ENCODE measurements at places on chromosomes 2 and 18.

GRCh38 chr2:217396586-217396985, 536.7 kb upstream of the TNP1 start:
- no peak for DNase-seq

DNA sequence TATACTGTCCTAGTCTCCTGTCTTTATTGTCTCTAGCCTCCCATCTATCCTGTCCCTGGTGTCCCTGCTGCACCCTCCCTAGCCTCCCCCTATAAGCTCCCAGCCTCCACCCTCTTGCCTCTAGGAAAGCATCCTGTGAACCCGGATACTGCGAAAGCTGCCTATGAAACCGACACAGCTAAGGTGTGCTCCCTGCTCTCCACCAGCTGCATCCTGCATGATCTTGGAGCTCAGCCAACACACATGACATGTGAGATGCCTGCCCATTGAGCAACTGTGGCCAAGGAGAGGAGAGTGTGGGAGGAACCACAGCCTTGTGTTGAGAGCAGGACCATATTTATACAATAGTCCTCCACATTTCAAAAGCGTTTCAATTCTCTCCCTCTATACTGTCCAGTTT, 187.1 kb downstream of the ZBTB7C start:
- peak; percentile 50 for DNase-seq

DNA sequence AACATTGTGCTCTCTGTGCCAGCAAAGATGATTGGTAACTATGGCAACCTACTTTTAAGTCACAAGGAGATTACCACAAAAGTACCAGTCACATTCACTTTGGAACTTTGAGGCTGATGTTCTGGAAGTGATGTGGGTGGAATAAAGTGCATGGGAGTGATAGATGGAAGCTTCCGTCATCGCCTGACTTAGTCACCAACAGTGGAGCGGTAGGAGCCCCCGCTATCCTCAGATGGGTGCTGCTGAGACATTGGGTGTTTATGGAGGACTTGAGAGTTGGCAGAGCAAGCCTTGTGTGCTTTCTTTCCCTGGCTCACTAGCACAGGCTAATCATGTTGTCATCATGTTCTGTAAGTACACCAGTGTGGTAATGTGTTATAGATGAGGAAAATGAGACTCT, 4.6 kb downstream of the PPP1R7 start:
- DNase-seq, result no peak

DNA sequence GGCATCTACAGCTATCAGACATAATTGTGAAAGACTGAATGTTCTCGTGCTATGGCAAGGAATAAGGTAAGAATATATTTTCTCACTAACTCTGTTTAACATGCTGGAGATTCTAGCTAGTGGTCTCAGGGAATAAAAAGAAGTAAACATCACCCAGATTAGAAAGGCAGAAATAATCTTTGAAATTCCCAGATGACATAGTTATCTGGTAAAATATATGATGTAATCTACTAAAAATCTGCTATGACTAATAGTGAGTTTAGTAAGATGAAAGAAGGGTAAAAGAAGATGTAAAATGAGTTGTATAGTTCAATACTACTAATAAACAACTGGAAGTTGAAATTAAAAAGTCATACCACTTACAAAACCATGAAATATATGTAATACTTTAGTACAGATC, 134.2 kb downstream of the DSC3 start:
- DNase-seq, result no peak

DNA sequence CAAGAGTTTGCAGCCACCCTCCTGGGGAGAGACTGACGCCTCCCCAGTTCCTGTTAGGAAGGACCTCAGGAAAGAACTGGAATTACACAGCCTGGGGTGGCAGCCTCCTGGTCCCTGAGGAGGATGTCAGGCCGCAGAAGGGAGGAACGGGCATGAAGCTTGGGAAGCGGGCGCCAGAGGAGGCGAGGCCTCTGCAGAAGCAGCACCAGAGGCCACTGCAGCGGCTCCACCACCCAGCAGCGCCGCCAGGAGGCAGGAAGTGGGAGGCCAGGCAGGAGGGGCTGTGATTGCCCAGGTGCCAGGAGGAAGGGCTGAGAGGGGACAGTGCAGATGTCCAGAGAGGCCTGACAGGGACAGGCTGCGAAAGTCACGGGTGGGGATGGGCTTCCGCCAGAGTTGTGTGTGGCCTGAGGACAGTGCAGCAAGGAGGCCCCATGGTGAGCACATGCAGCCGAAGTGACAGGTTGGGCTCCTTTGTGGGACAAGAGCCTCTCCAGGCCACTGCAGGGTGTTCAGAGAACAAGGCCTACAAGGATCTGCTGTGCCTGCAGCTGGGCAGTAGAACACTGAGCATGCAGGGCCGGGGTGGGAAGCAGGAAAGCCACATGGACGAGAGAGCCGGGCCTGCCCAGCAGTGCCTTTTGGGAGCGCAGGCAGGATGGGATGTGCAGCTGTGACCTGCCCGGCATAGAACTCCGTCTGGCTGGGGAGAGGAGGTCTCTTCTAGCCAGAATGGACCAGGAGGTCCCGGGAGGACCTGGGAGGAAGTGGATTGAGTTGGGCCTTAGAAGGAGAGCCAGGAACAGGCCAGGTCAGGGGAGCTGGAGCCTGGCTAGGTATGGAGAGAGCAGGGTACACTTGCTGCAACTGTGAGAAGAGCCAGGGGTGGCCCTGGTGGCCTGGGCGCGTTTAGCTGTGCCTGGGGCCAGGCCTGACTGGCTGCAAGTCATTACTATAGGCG, 39.1 kb upstream of the ALPP start:
- DNase-seq, result no peak

DNA sequence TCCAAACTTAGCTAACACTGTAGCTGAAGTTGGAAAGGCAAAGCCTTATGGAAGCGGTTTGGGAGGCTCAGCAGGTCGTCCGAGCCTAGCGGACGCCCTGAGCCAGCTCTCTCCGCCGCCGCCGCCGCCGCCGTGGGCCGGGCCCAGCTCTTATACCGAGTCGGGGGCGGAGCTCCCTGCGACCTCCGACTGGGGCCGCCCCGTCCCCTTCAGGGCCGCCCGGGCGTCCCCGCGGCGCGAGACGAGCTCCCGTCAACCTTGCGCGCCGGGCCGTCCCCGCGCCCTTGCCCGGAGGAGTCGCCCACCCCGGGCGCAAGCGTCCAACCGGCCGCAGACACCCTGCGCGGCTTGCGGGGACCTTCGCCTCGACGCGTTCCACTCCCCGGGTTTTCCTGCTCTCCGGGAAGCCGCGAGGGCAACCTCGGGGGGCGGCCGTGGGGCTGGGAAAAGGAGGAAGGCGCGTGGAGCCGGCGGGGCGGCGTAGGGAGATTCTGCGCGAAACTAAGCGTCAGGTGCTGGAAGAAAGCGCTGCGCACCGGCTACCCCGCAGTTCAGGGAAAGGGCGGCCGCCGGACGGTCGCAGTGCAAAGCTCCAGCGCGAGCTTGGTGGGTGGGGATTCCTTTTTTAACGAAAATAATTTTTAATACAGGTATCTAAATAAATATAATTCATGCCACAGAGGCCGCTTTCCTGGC, at the start of gene SLC40A1:
Gene SLC40A1, minus strand, starts transcription at position 129 of the 696 bp plus-strand sequence. CDS start 326 bp downstream, outside the sequence.
- peak; percentile 75 for DNase-seq

DNA sequence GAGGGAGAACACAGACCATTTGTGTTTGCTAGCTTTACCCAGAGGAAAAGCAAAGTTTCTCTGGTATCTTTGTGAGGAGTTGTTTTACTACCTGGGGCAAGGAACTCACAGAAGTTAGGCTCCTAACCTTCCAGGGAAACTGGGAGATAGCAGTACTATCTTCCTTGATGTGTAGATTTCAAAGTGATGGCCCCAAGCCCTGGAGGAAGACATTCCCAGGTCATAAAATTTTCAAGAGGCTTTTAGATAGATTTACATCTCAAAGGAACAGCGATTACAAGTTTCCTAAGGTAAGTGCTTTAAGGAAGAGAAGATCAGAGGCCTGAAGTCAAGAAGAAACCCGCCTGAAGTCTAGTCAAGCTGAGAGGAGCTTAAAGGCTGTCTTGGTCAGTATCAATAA, 1187.8 kb upstream of the TMEFF2 start:
- DNase-seq, result no peak

GRCh38 chr2:2582998-2583545, 252.0 kb upstream of the MYT1L start:
- no peak for DNase-seq

DNA sequence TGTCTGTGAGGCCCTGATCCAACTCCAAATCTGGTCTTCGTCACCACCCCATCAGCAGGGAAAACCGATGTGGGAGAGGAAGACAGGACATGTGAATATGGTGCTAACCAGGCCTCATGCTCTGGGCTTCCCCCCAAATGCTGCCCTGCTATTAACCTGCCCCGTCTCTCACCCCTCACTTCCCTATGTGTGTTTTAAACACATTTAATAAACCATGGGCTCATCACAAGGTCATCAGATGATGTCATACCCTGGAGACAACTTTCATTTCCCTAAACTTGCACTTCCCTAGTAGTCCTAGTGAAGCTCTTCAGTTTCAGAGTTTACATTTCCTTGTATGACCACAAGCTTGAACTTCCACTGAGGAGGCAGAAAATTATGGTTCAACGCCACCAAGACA, 49.9 kb downstream of the CD8B2 start:
- peak; percentile 98 for DNase-seq

DNA sequence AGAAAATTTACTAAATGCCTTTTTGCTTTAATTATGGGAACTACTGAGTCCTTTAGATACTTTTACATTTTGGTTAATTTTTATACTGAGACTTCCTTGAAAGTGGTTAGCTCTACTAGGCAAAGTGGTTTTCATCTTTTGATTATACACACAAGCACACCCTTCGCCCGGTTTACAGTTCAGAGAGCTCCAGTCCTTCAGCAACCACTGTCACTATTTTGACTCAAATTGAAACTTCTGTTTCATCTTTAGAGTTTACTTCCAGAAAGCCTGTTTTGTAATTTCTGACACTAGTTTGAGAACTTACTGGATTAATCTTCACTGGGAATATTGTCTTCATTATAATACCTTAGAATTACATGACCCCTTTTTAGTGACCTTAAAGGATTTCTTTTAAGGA, 140.3 kb upstream of the FOSL2 start:
- DNase-seq, result no peak

DNA sequence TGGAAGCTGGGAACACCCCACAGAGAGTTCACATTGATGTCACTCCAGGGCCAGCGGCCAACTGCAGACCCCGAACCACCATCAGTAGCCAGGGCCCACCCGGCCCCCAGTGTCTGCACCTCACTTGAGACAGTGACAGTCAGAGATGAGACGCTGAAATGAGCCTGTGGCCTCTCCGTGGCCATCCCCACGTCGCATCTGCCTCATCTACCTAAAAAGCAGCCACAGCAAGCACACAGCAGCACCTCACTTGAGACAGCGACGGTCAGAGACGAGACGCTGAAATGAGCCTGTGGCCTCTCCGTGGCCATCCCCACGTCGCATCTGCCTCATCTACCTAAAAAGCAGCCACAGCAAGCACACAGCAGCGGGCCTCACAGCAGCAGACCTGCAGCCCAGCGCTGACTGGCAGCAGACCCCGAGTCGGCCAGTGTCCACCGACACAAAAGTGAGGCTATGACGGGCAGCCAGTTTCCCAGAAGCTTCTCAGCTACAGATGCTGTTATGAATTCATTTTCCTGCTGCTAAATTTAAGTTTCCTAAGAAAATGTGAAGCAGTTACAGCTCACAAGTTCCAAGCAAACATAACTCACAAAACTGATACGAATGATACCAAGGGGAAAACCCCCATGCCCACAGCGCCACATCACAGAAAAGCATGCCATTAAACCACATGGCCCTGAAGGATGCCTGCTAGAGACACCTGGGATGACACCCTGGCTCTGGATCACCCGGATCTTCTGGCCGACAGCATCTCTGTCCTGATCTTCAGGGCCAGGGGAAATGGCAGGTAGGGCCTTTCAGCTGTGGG, 27.7 kb downstream of the SNORC start:
- DNase-seq, result no peak

GRCh38 chr18:46336278-46337111, 232.3 kb downstream of the HAUS1 start:
- no peak for DNase-seq

DNA sequence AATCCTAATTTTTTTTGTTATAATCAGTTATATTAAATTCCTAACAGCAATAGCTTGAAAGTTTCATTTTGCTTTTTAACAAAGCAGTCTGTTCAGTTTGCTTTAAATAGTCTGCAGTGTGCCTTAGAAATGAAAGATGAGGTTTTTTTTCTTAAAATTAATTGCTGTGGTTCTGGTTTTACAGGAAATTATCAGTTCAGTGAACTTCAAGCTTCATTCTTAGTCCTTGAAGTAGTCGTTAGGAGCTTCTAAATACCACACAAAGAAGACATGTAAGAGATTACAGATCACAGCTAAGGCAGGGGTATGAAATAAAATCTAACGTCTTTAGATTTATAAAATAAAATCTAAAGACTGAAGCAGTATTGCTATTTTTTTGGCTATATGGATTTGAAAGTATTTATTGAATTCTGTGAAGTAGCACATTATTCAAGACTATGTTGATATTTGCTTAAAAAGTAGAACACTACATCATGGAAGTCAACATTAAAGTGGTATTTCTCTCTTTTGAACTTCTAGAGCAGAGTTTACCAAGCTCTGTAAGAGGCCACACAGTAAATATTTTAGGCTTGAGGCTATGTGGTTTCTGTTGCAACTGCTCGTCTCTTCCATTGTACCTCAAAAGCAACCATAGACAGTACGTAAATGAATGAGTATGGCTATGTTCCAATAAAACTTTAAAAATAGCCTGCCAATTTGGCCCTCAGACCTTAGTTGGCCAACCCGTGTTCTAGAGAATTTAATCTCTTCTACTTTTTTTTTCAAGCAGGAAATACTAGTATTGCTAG, 81.5 kb upstream of the STON1 start:
- DNase-seq, result no peak

DNA sequence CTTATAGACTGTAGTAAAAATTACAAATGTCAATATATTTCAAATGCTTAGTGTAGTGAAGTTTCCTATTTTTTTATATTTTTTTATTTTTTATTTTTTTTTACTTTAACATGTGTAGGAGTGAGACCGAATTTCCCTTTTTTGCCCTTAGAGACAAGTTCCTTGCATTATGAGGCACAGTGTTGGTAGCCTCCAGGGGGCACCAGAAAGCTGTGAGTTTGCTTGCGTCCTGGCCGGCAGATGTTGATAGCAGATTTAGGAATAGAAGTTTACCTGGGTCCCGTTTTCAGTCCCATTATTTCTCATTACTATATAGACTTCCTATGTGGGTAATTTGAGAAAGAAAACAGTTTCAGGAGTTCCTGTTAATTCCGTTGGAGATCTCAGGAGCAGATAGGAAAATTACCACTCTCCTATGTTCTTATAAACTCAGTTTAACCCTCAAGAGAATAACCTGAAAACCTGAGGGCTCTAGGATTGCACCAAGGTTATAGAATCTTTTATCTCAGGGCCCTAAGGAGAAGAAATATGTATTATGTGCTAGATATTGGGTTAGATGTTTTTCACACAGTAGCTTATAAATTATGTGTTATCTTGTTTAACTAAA, 157.5 kb upstream of the SESTD1 start:
- peak; percentile 83 for DNase-seq

DNA sequence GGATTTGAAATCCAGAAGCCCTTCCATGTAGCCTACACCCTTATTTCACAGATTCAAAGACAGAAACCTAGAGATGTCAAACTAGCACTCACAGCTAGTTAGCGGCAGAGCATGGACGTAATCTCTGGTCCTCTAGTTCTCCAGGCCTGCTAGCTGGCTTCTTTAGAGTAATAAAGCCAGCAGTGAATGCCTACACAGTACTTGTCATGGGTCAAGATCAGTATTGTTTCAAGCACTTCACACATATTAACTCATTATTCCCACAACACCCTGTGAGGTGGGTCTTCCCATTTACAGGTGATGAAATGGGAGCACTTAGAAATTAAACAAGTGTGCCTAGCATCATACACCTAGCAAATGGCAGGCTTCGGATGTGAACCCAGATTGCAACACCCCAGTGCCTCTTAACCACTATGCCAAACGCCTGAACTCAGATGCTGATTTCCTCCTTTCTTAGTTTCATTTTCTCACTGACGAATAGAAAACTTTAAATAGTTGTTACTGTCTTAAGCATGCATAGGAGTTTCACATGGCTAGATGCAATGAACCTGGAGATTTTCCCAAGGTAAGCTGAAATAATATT, 14.5 kb upstream of the ZBTB14 start:
- DNase-seq, result peak; percentile 47

All from suppressor macrophage treated with lipopolysaccharide for 1 hour (primary cell).